ENCODE measurements at places on chromosomes 7 and 10. TPM values are rescaled to one million over a fixed set of nuclear protein-coding genes. Genes with fewer than 3 reads are reported as not detected.

DNA sequence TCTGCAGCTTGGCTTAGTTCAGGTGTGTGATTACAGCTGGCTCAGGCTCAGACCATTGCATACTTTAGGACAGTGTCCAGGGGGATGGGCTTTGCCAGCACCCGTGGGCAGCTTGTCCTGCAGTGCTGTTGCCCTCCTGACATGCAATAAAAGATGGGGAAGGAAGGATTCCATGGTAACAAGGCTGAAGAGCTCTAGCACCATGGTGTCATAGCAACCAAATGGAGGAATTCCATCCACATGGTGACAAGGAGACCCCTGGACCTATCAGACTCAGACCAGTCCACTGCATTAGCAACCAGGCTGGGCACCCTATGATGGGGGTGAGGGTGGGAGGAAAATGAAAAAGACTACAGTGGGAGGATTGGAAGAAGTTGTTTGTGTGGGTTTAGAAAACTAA is 49.9 kb downstream of the SORCS3 start:
- no peak for DNase-seq

GRCh38 chr7:149821191-149822148 is 16.7 kb upstream of the ZNF862 start:
- DNase-seq: no peak

- no peak for DNase-seq
Observed at GRCh38 chr10:77526868-77527617, 110.6 kb downstream of the KCNMA1 start.

- no peak for DNase-seq
Observed at GRCh38 chr10:76442113-76442512, 1010.7 kb downstream of the LRMDA start.

The ZNF277 gene
- 37.0 TPM for total RNA-seq

The KNDC1 gene
- total RNA-seq: not detected

Measured in dermis microvascular lymphatic vessel endothelial cell (primary cell).